Central memory CD4-positive, alpha-beta T cell (primary cell): ENCODE measurements at places on chromosomes 6 and 20.
A peak's percentile ranks its signal among the peaks of the same experiment; 100 is the strongest.

- no peak for DNase-seq
Observed at GRCh38 chr20:2519115-2519809, 10.5 kb upstream of the ZNF343 start.

DNA sequence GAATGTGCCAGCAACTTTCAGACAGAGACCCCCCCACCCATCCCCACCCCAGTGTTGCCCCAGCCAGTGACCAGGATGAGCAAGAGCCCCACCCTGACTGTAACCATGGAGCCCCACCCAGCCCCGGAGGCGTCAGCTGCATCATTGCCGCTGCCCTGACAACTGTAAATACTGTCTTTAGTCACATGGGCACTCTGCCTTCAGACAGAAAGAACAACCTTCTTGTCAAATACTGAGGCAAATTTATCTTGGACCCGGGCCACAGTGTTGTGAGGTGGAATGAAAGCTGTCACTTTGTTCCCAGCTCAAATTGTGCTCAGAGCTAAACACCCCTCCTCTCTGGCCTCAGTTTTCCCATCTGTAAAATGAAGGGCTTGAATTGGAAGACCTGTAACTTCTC is 23.7 kb downstream of the MOCS3 start:
- no peak for DNase-seq

DNA sequence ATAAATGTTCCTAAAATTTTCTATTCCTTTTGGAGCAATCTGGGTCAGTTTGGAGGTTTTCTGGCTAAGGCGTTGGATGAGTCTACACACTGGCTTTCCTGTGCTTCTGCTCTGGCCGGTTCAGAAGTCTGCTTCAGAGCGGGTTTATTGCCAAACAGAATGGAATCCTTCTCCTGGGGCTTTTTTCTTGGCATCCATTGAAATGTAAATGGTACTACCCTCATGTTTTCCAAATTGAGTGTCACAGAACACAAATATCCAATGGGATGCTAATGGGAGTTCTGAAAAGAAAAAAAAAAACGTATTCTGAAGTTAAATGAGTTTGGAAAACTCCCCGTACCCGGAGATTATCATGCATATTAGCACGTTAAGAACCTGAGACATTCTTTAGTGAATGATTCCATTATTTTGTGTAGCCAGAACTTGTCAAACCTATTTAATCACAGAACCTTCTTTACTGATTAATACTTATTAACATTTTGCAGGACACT is 930.3 kb downstream of the QKI start:
- DNase-seq, result no peak

- DNase-seq, result peak; percentile 7
Observed at GRCh38 chr6:118905851-118906250, 11.9 kb downstream of the ASF1A start.

DNA sequence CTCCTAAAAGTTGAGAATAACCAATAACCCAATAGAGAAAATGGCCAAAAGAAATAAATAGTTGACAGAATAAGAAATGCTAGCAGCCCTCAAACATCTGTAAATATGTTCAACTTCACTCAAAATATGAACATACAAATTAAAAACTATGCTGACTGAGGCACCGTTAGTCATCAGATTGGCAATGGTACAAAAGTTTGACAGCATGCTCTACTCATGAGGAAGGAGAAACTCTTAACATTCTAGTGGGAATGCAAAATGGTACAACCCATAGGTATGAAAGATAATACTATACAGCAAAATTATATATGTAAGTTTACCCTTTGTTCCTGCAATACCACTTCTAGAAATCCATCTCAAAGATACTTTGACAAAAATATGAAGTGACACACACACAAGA is 1.6 kb upstream of the ZSCAN12 start:
- no peak for DNase-seq

- DNase-seq, result no peak
Observed at GRCh38 chr6:104186831-104187230, 672.9 kb downstream of the HACE1 start.

DNA sequence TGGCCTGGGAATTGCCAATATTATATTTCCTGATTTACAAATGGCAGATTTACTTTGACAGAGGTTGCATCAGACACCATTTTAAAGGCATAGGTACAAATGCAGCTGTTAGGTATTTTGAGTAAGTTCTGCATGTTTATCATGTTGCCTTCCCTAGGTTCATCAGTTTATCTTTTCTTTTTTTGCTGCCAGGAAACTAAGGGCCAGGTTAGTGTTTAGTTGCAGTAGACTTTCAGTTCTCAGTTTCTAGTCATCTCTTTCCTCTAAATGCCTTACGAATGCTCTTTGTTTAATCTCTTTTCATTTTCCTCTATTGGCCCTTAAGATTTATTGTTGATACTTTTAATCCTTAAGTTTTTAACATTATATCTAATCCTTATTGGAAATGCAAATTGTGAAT is 129.9 kb downstream of the SMAP1 start:
- DNase-seq, result no peak

DNA sequence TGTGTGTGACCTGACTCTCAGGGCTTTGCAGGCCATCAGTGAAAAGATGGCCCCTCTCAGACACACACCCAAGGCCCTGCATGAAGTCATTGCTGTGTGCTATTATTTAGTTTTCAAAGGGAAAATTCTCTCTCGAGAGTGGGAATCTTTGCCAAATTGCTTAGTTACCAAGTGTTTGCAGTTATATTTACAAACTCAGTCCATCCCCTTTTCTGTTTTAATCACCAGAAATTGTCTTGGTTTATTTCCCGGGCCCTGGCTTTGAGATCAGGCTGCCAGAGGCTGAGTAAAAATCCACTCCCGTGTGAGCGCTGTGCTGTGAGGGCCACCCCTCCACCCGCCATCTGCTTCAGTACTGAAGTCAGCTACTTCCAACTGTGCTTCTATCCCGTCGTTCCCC is 163.1 kb downstream of the SOD2 start:
- DNase-seq, result no peak

GRCh38 chr20:5261763-5262162 is 55.0 kb downstream of the PROKR2 start:
- no peak for DNase-seq

DNA sequence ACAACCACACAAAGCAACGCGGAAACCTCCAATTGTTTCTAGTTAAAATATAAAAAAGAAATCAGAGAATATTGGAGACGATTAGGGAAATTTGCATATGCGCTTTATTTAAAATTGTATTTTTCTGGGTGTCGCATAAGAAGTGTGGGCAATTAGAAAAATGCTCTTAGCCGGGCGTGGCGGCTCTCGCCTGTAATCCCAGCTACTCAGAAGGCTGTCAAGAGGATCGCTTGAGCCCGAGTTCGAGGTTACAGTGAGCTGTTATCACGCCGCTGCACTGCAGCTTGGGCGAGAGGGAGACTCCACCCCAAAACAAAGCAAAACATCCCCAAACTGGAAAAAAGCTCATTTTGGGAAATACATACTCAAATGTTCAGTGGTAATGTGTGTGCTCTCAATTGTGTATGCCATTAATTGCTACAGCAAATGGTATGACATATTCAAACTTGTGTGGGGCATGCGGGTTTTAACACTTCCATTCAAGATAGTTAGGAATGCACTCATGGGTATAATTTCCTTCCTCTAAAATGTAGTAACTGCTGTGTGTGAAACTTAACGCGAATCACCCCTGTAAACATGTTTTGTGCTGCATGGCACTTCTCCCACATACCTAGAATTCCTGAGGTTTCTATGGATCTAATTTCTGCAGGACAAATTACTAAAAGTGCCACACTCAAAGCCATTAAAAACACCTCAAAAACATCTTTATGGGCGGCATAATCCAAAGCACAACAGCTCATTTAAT is 54.7 kb upstream of the HFE start:
- DNase-seq, result peak; percentile 41

DNA sequence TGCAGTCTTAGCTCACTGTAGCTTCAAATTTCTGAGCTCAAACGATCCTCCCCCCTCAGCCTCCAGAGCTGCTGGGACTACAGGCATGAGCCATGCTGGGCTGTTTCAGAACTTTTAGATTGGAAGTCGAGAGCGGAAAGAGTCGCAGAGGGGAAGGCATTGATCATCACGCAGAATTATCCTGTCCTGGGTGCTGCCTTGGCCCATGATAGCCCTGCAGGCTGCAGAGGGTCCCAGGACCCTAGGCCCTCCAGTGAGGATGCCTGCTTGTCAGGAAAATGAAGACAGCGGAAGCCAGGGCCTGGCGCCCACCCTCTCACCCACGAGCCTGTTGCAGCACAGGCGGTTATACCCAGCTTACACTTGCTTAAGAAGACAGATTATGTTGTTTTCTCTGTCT is 9.1 kb downstream of the TMEM181 start:
- DNase-seq, result no peak

DNA sequence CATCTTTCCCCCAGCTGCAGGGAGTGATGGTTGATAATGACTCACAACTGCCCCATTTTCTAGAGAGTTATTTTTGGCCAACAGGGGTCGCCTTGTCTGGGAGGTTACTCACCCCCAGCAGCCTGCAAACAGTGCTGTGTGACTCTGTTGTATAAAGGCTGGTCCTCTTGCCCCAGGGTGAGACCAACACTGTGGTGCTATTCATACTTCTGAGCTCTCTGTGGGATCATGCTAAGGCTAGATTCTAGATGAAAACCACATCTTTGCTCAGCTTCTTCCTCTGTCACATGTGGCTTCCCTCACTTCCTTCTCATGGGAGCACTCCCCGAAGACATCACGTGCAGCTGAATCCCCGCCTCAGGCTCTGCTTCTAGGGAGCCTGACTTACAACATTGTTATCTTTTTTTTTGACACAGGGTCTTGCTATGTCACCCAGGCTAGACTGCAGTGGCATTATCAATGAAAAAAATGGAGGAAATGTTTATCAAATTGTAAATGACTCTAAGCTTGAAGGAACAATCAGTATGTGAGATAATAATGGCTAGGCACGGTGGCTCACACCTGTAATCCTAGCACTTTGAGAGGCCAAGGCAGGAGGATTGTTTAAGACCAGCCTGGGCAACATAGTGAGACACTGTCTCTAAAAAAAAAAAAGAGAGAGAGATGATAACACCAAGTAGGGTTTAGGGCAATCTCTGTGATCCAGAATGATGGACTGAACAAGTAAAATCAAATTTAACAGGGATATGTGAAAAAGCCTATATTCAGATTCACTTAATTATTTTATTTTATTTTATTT is 55.7 kb upstream of the SLC23A2 start:
- DNase-seq, result peak; percentile 70

DNA sequence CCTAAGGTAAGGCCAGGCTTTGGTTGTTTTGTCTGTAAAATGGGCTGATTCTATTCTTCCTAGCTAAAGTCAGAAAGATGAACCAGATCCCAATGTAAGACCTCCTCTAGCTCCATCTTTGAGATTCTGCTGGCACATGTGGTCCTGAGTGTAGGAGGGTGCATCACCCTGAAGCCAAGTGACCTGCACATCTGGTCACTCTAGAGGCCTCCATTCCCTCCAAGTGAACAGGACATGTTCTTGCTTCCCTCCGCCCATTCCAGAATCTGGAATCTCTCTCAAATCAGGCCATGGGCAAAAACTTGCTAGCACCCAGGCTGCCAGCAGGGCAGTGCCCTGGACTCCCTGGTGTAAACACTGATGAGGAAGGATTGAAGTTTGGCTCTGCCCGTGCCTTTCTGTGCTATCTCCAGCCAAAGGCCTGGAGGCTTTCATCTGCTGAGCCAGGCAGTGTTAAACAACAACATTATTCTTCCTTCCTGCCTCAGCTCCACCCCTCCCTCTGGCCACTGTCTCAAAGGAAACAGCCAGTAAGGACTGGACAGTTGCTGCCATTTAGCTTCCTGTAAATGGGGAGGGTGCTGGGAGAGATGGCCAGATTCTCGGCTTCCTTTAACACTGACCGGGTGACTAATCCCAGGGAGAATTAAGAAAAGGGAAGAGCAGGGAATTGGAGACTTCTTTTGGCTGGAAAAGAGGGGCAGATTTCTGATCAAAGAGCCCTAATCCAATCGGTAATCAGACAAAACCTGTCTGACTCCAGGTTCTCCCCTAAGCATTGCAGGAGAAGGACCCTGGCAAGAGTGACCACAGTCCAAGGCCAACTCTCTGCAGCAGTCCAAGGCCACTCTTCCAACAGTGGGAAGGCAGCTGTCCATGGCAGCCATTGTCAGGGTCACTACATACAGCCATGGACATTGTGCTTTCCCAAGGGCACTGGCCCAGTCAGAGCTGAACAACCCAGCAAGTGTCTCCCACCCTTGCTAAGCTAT is 19.5 kb upstream of the ADGRF1 start:
- DNase-seq, result no peak

- DNase-seq, result no peak
Observed at GRCh38 chr20:53382263-53382844, 211.3 kb downstream of the ZNF217 start.

- DNase-seq, result no peak
Observed at GRCh38 chr6:154314084-154314483, 42.5 kb downstream of the IPCEF1 start.

DNA sequence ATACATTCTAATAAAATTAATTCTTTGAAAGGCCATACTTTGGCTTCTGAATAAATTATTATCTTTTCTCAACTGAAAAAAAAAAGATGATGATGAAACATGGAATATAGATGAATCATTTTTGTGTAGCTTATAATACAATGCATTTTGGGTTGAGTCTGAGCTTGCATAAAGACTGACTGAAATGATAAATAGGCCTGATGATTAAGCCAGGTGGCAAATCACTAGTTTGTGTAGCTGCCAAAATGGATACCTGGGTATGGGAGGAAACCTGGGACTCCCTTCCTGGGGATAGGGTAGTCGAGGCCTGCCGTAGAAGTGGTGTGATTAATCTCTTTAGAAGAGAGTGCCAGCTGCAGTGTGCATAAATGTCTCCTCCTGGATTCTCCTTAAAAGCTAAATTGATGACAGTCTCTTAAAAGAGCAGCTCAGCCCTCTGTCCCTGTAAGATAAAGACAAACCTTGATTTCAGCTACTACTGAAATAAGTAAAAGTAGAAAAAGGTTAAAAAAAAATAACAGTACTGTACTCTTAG is 275.1 kb downstream of the GRIK2 start:
- DNase-seq, result no peak

DNA sequence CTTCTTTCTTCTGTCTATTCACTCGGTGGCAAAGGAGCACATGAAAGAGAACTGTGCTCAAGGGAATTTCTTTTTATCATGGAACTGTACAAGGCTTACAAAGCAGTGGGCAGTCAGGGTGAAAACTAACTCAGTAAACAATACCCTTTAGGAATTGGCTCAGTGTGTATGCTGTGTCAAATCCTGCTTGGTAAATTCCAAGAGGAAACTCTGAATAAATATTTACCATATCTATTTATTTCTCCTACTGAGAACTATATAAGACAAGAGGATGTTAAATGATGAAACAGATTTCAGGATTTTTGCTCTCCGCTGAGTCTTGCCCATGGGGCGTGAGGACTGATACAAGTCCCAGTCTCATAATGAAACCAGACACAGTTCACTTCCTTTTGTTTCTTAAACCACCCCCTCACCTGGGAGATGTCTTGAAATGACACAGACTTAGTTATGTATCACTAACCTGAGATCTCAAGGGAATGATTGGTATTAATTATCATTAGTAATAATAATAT is 188.8 kb downstream of the BACH2 start:
- peak; percentile 21 for DNase-seq
